DMS153 (cell line): ENCODE measurements at places on chromosomes 7 and 10.

- DNase-seq: no peak
Observed at GRCh38 chr7:55591282-55591931, 19.1 kb upstream of the VOPP1 start.

GRCh38 chr7:134988161-134988560 is 1.9 kb downstream of the AGBL3 start:
- DNase-seq: no peak

- DNase-seq: no peak
Observed at GRCh38 chr10:64142395-64142794, 621.2 kb downstream of the REEP3 start.

DNA sequence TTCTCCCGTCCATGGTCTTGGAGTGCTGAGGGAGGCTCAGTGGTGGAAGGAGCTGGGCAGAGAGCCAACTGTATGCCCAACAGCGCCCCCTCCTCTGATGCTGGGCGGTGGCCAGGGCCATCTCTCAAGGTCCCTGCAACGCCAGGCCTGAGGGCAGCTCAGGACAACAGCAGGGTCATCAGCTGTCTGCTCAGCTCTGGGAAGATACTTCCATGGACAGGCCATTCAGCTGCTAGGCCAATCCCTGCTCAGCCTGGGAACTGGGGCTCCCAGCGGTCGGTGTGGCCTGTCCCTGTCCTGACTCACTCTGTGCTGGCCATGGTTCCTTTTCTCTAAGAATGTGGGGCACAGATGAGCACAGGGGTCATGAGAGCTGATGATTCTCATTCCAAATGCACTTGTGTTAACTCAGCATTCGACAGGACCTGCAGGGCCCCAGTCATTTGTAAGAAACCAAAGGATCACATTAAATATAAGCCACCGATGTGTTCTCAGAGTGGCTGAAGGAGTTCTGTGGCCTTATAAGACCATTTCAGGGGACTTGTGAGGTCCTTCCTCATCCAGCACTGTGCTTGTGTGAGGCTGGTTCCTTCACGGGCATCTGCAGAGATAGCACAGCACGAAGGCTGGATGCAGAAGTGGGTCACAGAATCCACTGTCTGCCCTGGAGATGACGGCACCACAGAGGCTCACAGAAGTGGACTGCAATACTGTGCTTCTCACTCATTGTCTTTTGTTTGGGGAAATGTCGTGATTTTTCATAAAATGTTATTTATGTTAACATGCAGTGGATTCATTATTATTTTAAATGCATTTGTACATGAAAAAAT is 73.0 kb downstream of the ADCY1 start:
- DNase-seq: no peak

DNA sequence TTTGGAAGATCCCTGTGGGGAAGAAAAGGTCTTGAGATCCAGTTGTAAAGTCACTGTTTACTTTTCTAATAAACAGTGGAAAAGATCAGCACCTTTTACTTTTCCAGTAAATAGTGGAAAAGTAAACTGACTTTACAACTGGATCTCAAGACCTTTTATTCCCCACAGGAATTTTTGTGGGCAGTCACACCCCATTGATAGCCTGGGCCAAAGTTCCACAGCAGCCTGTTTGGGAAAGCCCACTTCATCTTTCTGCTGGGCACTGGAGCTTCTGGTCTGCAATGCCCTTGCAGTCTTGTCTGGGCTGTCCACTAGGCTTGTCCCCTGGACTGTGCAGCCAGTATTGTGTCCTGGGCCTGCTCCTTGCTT is 50.2 kb downstream of the ADCY1 start:
- DNase-seq: no peak

DNA sequence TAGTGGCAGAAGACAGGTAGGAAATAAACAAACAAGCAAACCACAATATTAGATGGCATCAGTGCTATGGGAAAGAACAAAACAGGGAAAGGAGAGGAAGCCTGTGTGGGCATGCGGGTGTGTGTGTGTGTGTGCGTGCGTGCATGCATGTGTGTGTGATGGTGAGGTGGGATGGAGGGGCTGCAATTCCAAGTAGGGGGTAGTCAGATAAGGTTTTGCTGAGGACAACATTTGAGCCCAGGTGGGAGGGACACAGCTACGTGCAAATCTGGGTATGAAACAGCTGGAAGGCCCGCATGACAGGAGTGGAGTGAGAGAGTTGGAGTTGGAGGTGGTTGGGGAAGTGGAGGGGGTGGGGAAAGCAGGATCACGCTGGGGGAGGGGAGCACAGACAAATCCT is 121.0 kb upstream of the PARD3 start:
- DNase-seq: no peak

GRCh38 chr7:110148054-110148453 is 942.9 kb upstream of the LRRN3 start:
- no peak for DNase-seq

DNA sequence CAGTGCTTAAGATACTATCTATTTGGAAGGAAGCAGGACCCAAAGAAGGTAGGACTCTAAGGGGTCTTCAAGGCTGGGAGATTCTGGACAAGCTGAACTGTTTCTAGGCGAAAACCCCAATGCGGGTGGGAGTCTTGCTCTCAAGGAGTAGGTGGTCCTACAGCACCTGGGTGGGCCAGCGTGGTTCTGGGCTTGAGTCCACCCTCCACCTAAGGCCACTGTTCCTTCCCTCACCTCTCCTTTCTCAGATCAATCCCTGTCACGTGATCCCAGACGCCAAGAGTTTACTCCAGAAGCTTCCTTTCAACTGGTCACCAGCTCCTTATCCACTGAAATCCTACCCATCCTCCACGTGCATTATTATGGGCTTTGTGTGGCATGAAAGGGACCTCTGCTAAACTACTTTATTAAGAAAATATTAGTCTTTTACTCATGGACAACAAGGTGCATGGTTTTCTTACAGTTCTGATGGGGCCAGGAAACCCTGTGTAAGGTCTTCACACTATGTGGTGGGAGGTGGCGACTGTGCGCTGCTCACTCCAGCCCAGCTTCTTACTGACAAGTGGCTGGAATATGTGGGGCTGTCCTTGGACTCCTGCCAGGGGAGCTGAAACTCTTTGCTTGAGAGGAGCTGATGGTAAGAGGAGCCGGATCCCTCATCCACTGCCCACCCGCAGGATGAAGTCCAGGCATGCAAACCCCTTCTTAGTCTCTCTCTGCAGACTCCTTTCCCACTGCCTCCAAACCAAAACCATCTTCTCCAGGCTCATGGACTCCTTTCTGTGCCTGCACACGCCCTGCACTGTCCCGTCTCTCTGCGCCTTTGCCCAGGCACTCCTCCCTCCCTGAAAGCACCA is 1.6 kb downstream of the ZNF746 start:
- no peak for DNase-seq

DNA sequence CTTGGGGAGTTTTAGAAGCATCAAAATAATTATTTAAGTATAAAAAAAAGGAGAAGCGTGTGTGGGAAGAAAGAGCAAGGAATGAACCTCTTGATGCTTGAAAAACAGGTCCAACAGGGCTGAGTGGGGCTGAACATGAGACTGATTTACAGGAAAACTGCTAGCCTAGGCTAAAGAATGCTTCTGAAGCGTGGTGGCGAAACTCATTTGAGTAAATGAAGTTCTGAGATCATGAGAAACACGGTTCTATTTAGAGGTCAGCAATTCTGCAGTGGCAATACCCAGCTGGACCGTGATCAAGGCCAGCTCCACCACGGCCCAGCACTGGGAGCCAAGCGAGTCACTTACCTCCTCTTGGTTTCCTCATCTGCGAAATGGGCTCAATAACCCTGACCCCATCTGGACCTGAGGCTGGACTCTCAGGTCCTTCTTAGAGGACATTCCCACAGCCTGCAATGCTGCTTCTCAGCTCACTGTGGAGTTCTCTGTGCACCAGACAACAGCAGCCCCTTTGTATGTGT is 140.1 kb upstream of the ADAM12 start:
- no peak for DNase-seq

GRCh38 chr7:132438926-132439325 is 137.3 kb downstream of the PLXNA4 start:
- DNase-seq: no peak

DNA sequence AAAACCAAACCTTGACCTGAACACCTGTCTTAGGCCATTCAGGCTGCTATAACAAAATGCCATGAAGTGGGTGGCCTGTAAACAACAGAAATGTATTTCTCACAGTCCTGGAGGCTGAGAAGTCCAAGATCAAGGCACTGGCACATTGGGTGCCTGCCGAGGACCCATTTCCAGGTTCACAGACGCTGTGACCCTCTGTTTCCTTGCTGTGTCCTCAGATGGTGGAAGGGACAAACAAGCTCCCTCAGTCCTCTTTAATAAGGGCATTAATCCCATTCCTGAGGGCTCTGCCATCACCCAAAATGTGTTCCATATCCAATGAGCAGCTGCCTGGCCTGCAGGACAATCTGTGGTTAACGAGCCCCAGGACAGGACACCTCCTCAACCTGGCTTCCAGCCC is 67.6 kb downstream of the ITGB1 start:
- DNase-seq: no peak

DNA sequence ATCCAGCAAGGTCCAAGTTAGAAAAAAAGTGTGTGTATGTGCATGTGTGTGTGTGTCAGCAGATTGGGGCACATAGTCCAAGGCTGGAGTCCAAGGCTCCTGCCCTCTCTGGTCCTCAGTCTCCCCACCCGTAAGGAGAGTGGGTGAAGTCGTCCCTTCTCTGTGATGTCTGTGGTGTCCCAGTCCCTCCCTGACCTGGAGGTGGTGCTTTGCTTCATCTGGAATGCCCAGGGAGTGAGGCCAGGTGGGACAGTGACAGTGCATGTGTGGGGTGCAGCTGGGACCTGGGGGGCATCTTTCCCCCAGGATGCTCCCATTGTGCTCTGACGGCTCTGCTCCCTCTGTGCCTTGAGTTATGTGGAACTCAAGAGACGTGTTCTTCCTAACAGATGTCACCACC is 18.0 kb downstream of the AQP1 start:
- no peak for DNase-seq

DNA sequence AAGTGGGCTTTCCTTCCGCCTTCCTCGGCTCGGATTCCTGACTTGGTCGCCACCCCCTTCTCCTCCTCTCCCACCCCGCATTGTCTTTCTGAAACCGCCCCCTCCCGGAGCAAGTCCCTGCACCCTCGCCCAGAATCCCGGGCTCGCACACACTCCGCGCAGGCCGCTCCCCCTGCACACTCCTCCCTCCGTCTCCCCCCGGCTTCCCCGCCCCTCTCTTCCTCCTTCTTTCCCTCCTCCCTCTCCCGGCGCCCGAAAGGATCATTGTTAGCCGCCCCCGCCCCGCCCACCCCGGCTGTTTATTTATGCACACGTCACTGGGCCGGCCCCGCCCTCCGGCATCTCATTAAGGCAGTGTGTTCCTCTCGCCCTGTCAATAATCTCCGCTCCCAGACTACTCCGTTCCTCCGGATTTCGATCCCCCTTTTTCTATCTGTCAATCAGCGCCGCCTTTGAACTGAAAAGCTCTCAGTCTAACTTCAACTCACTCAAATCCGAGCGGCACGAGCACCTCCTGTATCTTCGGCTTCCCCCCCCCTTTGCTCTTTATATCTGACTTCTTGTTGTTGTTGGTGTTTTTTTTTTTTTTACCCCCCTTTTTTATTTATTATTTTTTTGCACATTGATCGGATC is at the start of gene TCF7L2:
Gene TCF7L2, plus strand, starts transcription at position 373 of the 633 bp plus-strand sequence. CDS start 510 bp downstream, outside the sequence.
- DNase-seq: peak; percentile 91

- no peak for DNase-seq
Observed at GRCh38 chr10:85044-85443, 35.9 kb upstream of the TUBB8 start.

DNA sequence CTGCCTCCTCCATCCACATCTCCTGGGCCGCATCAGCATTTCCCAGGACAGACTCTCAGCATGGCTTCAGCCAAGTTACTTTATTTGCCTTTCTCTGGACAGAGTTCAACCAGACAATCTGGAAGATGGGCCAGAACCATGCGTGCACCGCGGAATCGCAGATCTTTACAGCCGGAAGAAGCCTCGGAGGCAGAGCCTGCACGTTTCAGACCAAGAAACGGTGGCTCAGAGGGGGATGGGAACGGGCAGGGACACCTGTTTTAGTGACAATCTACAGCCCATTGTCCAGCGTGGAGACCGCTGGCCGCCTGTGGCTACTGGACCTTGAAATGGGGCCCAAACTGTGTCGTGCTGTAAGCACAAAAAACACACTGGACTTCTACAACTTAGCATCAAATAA is 3.5 kb downstream of the VIPR2 start:
- DNase-seq: no peak

GRCh38 chr7:31882187-31882586 is 188.0 kb downstream of the PDE1C start:
- no peak for DNase-seq

DNA sequence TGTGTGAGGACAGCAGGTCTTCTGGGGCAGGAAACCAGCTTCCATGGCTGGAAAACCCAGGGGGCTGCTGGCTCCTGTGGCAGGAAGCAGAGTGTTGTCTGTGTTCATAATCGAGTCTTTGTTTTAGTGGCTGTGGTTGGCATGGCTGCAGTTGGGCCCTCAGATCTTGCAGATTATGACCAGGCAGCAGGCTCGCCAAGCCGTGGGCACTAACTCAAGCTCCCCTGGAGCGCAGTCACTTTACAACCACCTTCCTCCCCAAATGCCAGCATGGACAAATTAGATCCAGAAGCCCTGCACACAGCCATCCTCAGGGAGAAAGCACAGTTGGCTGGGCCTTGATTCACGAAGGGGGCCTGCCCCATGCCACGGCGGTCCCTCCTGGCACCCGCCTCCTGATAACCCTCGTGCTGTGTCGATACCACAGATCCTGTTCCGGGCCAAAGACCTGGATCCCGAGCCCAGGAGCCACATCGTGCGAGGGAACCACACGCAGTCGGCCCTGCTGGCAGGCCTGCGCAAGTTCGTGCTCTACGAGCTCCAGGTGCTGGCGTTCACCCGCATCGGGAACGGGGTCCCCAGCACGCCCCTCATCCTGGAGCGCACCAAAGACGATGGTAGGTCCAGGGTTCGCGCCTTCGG is 552.5 kb upstream of the FOXK1 start:
- DNase-seq: no peak

DNA sequence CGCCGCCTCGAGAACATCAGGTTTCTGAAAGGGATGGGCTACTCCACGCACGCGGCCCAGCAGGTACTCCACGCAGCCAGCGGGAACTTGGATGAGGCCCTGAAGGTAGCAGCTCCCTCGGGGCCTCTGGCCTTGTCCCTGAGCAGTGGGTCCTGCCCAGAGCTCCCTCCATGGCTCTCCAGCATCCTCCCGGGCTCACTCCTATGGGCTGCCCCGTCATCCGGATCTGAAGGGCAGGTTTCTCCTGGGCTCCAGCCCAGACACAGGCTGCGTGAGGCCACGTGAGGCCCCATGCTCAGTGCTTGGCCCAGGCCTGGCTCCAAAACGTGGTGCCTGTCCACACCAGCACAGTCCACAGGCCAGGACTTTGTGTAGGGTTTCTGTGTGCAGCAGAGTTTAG is 32.5 kb downstream of the NUB1 start:
- no peak for DNase-seq

- no peak for DNase-seq
Observed at GRCh38 chr7:108368466-108368865, 87.8 kb downstream of the NRCAM start.

DNA sequence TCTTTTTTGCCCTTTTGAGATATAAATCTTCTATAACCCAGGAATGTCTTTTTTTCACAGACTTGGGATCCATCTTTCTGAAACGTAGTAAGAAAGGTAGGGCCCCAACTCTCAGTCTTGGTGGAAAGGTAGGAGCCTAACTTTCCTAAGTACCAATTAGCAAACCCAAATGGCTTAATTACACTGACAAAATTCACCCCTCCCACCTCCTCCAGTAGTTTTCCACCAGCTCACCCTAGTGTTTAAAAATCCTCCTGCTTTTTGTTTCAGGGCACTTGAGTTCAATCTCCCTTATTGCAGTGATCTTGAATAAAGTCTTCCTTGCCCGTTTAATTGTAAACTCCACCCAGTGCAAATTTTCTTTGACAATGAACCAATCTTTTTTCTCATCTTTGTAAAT is 600.0 kb downstream of the PHTF2 start:
- DNase-seq: no peak
